ENCODE measurements at places on chromosomes 7 and 10. TPM values are rescaled to one million over a fixed set of nuclear protein-coding genes. Genes with fewer than 3 reads are reported as not detected.

Gene LRRC18
- not detected for total RNA-seq

Gene SPDYE9
- not detected for total RNA-seq

Gene MYOZ1
- not detected for total RNA-seq

Gene DNAJC12
- 26.2 TPM for total RNA-seq

Gene PRSS37
- total RNA-seq, result not detected

Gene HTR5A
- total RNA-seq, result not detected

Gene MRLN
- not detected for total RNA-seq

Gene ANKRD22
- 5.9 TPM for total RNA-seq

Gene ADAM22
- total RNA-seq, result 1.0 TPM

Gene GRM3
- total RNA-seq, result not detected

Gene NFE2L3
- total RNA-seq, result 4.9 TPM

GRCh38 chr7:22659741-22660140 is 67.3 kb upstream of the IL6 start:
- DNase-seq, result no peak

DNA sequence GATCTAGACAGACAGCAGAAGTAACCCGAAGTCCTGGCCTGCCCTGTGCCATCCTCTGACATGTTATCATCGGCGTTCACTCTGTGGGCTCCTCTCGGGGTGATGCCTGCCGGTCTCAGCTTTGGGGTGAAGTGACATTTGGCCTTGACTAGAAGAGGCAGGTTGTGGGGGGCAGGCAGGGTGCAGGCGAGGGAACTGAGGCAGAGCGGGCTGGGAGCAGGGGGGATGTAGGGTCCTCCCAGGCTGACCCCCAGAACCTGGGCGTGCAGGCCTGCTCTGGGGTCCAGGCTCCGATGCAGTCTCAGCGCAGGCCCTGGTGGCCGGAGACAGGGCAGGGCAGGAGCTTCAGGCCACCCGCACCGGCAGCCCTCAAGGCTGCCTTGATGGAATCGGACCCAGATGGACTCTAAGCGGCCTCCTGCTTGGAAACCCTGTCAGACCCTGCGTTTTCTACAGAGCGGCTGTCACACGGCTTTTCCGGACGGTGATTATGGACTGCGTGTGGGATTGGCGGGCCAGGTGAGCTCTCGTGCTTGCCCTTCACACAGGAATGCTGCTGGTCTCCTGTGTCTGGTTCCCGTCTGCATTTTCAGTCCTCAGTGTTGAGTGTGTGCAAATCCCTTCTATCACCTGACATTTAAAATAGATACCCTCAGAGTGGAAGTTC is 842 bp upstream of the JAKMIP3 start:
- no peak for DNase-seq

- no peak for DNase-seq
Measured at GRCh38 chr10:590721-591120, 98.7 kb downstream of the DIP2C start.

GRCh38 chr7:138286846-138287245 is 173.2 kb upstream of the TRIM24 start:
- no peak for DNase-seq

DNA sequence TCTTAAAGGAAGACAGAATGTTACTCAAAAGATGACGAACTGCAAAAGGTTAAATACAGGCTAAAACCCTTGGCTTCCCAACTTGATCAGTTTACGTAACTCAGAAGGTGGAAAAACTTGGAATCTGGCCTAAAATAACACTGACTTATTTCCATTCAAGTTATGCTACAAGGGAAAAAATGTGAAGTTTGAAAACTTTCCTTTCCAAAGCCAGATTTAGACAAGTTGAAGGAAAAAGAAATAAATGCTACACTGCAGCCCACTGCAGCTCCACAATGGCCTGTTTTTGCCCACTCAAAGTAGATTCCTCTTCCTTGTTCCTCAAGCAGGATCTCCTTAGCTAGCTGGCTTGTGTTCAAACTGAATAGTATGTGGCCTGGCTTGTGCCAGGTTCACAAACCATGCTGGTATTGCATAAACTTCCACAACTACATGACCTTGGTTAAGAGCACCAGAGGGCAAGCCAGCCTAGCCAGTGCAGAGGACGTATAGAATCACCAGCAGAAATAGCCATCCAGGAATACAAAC is 166.2 kb downstream of the CPEB3 start:
- peak; percentile 77 for DNase-seq

DNA sequence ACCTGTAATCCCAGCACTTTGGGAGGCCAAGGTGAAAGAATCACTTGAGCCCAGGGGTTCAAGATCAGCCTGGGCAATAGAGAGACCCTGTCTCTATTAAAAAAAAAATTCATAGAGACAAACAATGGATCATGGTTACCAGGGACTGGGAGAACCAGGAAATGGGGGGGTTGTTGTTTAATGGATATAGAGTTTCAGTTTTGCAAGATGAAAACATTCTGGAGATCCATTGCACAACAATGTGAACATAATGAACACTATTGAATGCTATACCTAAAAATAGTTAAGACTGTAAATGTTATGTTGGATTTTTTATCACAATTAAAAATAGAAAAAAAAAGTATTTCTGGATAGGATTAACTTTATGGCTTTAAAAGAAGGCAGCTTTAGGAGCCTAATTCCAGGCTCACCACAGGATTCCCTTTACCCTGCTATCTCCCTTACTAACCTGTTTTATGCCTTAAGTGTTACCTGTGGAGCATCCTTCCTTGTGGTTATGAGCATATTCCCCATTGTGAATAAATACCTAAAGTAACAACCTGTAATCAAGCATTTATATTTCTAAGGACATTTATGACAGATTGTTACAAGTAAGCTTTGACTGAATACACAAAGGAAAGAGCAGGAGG is 45.1 kb upstream of the SGCE start:
- DNase-seq, result no peak

GRCh38 chr10:9254353-9254752 is 1199.9 kb downstream of the GATA3 start:
- DNase-seq, result no peak

DNA sequence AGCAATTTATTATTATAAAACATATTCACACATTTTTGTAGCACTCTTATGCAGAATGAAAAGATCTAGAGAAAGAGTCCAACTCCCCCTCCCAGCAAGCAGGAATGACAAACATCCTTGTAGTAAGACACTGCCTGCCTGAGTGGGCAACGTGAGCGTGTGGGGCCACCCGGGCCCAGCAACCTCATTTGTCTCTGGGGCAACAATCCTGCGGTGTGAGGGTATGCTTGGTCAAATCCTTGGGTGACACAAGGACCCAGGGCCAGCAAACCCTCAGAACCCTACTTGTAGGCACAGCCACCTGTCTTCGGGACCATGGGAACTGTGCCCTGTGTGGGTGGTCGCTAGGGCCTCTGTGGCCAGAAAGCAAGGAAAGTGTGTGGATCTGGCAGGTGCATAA is 10.7 kb downstream of the RHEB start:
- DNase-seq, result no peak

DNA sequence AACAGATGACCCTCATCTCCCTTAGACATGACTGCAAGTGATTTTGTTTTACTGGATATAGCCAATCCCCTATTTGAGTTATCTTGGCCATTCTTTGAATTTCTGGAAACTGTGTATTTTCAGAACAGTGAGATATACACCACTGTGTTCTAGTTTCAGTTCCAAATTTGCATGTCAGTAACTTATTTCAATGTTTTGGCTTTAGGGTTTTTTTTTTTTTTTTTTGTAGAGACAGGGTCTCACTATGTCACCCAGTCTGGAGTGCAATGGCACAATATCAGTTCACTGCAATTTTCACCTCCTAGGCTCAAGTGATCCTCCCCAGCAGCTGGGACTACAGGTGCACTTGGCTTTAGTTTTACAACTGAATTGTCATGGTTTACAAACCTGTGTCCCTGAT is 67.2 kb downstream of the ATAD1 start:
- no peak for DNase-seq

DNA sequence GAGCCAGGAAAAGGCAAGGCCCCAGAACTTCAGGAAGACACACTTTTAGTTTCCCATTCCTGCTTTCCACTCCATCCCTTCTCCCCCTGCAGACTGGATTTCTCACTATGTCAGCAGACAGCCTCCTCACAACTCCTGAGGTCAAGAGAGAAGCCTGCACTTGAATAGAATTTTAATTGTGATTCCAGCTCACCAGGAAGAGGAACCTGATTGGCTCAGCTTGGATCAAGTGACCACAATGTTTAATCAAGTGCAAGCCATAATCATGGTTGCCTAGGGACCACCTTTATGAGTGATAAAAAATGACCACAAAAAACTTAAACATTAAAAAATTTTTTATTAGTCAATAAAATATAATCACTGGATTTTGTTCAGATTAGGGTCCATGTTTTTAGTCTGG is 244.7 kb upstream of the RHOBTB1 start:
- DNase-seq, result no peak

DNA sequence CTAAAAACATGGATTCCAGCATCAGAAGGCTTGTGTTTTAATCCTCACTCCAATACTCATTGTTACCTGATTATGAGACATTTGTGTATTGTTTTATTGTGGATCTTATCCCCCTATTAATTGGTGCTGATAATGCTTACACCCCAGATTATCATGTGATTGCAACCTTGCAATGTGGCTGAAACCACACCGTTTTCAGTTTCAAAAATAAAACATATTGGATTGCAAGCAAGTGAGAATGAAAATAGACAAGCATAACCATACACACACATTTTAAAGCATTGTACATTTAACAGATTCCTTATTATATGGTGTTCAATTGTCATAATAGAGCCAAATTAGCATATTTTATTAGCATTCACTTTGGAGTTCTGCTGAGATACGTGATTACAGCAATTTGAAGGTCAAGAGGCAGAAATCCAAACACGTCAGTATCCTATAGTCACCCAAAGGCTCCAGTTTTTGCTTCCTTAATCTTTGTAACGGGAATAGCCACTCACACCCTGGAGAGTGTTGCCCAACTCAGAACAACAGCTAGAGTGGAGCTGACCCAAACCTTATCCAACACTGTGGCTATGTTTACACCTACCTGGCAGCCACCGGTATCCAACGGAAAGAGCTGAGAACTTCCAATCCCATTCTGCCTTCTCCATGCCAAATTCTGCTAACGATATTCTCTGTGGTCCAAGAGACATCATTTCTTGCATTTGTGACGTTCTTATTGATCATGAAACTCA is 317.1 kb upstream of the KLF6 start:
- DNase-seq, result no peak

GRCh38 chr7:101550641-101551541 is 78.2 kb downstream of the MYL10 start:
- no peak for DNase-seq

- DNase-seq, result no peak
Measured at GRCh38 chr7:148901178-148901577, 17.1 kb upstream of the EZH2 start.

DNA sequence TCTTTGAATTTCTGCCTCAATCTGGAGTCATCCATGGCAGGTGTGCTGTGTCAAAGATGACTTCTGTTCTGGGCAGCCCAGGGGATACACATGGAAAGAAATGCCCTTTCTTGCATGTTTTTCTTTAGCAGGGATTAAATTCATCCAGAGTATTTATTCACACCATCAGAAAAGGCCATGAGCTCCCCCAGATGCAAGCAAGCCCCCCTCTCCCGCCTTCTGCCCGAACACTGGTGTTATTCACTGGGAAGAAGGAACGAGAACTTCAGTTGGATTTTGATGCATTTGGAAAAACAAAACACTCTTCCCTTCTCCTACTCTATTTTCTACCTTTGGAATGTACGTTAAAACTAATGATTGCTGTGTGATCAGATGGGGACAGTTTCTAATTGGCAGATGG is 1.4 kb downstream of the PLPP4 start:
- no peak for DNase-seq

GRCh38 chr7:16187131-16187530 is 234.2 kb downstream of the CRPPA start:
- no peak for DNase-seq

GRCh38 chr7:41695661-41696322 is 7.1 kb downstream of the INHBA start:
- DNase-seq, result no peak

- no peak for DNase-seq
Measured at GRCh38 chr7:2192831-2193534, 39.8 kb downstream of the MAD1L1 start.

DNA sequence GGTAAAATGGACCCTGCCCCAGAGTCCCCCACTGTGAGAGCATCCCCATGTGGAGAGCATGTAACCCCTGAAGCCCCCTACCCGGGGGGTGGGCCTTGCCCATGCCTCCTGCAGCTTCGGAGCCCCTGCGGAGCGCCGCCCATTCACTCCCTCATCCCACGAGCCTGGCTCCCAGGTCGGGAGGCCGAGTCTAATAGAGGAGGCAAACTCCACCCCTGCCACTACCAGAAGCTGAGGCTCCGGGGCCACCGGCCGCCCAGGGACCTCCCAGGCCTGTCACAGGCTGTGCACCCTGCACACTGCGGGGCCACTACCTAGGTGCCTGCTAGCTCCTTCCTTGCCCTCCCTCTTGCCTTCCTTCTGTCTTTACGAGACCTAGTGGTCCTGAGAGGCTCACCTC is 17.4 kb downstream of the WDR86 start:
- no peak for DNase-seq

DNA sequence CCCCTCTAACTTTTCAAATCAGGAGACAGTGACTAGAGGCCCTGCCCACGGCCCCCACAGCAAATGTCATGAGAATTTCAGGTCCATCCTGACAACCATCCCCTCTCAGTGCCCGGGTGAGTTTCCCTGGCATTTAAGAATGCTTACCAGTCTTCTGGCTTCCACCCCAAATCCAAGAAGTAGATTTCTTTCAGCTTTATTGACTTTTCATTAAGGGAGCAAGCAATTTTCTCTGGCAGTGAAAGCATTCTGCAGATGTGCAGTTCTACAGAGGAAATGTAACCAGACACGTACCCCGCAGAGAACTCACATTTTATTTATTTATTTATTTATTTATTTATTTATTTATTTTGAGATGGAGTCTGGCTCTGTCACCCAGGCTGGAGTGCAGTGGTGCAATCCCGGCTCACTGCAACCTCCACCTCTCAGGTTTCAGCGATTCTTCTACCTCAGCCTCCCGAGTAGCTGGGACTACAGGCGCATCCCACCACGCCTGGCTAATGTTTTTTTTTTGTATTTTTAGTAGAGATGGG is 120.9 kb upstream of the KCTD7 start:
- DNase-seq, result no peak

DNA sequence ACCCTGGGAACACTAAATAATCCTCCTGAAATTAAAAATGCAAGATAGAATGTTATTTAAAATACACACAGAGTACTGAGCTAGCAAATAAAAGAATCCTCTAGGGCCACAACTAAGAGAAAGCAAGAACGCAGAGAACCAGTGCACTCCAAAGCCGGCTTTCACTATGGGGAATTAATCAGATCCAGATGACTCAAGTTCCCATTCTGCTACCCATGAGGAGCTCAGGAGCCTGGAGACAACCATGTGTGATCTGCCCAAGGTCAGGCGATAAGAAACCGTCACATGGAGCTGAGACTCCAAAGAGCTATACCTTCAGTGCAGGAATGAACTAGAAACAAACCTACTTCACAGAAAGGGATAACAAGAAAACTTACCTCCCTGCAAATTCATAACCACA is 19.5 kb upstream of the CYREN start:
- no peak for DNase-seq

- DNase-seq, result no peak
Measured at GRCh38 chr10:103800789-103801540, 54.4 kb downstream of the SH3PXD2A start.
